Cortex of kidney (tissue), 1 donor: ENCODE measurements at places on chromosomes 7 and 10.

- no peak for DNase-seq
These were observed 62.4 kb downstream of the MICU1 start for GRCh38 chr10:72563327-72563932.

GRCh38 chr10:106571192-106571946 is 593.1 kb downstream of the SORCS1 start:
- DNase-seq, result no peak

- no peak for DNase-seq
These were observed 581.7 kb upstream of the TEX47 start for GRCh38 chr7:89377219-89377618.

DNA sequence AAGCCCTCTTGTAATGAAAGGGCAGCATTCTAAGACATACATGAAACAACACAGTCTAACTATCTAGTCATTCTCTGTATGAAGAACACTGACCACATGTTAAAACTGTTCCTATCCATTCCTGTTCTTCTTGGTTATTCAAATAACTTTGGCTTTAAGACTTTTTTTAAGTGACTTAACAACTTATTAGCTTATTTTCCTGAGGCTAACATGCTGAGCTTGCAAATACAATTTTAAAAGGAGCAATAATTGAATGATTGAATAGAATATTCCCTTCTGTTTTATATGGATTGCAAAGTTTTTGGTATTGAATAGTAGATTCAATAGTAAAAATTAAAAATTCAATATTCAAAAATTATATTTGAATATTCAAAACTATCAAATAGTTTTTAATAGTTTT is 92.3 kb downstream of the HTR5A start:
- DNase-seq, result no peak

GRCh38 chr7:132403465-132404110 is 172.7 kb downstream of the PLXNA4 start:
- DNase-seq, result no peak

GRCh38 chr10:125054669-125055268 is 105.6 kb downstream of the CTBP2 start:
- no peak for DNase-seq

DNA sequence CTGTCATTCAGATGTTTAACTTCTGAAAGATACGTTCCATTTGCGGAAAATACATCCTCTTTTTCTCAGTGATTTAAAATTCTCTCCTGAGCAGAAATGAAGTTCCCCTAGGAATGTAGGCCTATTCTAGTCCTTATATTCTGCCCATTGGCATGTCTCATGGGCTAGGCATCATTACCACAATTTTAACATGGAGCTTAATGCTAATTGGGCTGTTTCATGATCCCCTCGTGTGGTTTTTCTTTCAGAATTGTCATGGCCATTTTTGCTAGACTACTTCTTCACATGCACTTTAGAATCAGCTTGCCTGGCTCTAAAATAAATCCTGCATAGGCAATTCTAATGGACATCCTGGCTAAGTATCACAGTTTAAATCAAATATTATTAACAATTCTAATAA is 1.0 kb downstream of the TMEM176B start:
- DNase-seq, result no peak

GRCh38 chr7:23966941-23967340 is 256.9 kb downstream of the STK31 start:
- DNase-seq, result no peak

GRCh38 chr7:138510003-138510402 is 49.9 kb downstream of the TRIM24 start:
- DNase-seq, result no peak

- no peak for DNase-seq
These were observed 2.9 kb upstream of the IFRD1 start for GRCh38 chr7:112447406-112447805.

- no peak for DNase-seq
These were observed 674.3 kb upstream of the PHF14 start for GRCh38 chr7:10299384-10299783.

DNA sequence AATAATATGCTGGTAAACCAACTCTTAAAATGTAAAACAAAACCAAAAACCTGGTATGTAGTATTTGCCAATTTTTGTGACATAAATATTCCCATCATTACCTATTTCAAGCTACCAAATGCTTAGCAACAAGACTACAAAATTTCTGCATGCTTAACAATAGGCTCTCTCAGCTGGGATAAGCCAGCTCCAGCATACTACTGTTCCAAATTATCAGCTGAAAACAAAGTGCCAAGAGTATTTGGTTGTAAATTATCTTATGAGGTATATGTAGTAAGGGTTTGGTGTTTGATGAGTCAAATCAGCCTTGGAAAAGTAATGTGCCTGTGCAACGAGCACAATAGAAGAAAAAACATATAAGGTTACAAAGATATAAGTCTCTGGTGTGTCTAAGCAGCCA is 263.2 kb downstream of the HGF start:
- no peak for DNase-seq

DNA sequence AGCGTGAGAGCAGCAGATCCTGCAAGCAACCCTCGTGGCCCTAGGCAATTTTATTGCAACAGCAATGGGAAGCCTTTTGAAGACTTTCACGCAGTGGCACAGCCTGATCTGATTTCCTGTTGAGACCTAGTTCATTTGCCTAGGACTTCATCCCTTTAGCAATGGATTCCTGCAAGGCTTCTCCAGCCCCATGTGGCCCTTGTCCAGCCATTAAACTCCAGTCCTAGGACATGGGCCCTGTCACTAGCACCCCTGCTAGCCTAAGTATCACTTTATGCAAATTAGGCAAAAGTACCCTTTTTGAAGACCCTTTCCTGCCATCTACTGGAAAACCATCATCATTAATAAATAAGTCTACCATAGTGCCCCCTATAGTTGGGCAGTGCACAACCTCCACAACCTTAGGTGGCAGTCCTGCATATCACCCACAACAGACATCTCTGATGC is 379.4 kb downstream of the GALNT17 start:
- DNase-seq, result no peak

DNA sequence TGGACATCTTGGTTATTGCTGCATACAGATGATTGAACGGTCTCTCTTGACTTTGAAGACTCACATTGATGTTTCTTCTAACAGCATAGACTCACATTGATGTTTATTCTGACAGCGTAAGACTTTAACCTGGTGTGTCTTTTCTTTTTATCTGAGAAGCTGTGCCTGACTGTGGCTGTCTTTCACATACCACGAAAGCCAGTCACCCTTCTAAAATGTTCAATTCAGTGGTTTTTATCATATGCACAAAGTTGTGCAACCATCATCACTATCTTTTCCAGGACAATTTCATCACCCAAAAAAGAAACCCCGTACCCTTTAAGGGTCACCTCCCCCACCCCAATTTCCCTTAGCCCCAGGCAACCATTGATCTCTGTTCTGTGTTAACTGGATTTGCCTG is 24.7 kb downstream of the CELF2 start:
- DNase-seq, result no peak

GRCh38 chr10:67088036-67088435 is 162.2 kb downstream of the LRRTM3 start:
- no peak for DNase-seq
